ENCODE measurements at places on chromosomes 3 and 15.

DNA sequence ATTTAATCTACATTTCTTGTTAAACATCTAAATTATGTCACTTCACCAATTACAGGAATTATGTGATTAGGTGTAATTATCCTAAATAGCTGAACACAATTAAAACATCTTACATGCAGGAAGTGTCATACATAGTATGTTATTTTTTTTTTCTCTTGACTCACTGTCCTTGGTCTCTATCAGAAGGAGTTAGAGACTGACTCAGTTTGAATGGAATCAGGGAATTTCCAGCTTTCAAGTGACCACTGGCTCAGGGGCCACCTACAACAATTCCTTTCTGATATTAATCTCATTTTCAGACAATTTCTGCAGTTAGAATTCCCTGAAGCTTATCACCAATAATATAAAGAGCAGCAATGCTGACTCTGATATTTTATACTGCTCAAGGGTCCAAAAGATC lies 400.7 kb downstream of the ROBO1 start:
- no peak for DNase-seq

GRCh38 chr3:184591789-184592188 lies 30.2 kb downstream of the EPHB3 start:
- no peak for DNase-seq

DNA sequence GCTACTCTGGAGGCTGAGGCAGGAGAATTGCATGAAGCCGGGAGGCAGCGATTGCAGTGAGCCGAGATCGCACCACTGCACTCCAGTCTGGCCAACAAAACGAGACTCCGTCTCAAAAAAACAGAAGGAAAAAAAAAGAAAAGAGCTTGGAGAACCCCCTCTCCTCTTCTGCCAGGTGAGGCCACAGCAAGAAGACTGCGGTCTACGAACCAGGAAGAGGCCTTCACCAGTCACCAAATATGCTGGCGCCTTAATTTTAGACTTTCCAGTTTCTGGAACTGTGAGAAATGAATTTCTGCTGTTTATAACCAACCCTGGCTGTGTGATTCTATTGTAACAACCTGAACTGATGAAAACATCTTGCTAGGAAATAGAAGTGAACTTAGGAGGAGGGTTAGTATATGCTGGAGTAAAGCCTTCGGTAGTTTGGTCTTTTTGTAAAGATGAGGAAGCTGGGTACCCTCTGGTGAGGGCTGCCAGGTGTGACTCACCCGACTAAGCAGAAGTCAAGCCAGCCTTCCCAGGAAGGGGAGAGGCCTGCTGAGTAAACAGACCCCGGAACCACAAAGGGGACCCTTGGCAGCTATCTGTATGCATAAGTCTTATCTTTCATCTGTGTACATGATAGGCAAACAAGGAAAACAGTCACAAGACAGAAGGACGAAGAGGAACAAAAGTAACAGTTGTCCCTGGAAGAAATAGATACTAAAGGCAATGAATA lies 78.7 kb downstream of the KLF13 start:
- no peak for DNase-seq

GRCh38 chr3:69791919-69792399 lies 52.7 kb downstream of the MITF start:
- DNase-seq: no peak

- no peak for DNase-seq
Observed at GRCh38 chr3:197339841-197340520, 41.6 kb upstream of the DLG1 start.

DNA sequence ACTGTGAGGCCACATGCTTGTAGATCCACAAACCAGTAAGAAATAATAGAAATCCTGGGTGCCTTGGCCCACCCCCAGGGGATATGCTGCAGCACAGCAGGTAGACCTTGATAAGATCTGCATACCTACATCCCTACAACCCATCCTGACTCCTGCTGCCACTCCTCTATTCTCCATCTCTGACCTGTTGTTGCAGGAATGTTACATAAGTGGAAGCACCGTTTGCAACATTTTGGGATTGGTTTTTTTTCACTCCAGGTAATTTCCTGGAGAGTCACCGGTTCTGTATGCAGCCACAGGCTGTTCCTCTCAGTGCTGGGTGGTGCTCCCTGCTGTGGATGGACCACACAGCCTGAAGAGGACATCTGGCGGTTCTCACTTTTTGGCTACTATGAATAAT lies 16.1 kb upstream of the CSPG5 start:
- DNase-seq: no peak

DNA sequence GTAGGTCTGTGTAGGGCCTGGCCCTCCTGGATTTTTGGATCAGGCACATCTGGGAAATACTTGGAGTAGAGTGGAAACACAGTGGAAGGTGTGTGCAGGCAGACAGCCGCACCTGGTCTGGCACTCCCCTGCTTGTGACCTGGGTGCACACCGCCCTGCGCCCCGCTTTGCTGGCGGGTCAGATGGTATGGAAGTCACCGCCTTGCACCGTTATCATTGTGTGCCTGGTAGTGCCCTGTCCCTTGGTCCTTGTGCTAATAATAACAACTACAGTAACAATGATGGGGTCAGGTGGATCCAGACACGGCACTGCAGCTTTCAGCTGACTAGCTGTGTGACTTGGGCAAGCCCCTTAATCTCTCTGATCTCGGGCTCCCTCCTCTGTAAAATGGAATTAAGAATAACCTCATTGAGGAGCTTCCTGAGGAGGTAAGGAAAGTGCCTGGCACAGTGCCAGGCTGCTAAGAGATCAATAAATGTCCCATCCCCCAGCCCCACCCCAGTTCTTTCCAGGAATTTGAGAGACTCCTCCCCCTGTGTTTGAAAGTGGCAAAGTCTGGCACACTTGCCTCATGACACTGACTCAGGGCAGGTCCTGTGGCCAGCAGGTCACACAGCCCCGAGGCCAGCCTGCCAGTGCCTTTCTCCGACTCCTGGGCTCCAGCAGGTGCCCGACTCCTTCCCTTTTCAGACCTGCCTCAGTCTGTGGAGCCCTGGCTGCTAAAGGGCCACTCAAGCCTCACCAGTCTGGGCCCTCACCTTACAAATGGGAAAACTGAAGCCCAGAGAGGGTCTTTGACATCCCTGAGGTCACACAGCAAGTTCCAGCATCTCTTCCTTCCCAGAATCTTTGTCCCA lies 9.8 kb downstream of the ISG20 start:
- DNase-seq: no peak

DNA sequence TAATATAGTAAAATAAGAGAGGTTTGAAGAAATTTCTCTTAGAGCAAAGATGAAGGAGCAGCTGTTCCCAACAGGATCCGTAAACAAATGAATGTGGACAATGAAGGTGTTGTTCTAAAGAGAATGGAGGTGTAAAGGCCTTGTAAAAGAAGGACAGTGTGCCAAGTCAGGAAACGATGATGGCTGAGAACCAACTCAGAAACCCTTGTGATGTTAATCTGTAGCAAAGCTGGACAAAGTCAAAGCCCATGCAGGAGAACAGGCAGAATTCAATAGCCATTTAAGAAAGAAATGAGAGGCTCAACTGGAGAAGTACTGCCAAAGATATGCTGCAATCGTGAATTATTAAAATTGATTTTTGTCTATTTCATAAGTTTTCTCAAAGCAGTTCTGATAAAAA lies 192.2 kb downstream of the MBNL1 start:
- DNase-seq: no peak

- DNase-seq: no peak
Observed at GRCh38 chr3:55487381-55488241, 505 bp upstream of the WNT5A start.

DNA sequence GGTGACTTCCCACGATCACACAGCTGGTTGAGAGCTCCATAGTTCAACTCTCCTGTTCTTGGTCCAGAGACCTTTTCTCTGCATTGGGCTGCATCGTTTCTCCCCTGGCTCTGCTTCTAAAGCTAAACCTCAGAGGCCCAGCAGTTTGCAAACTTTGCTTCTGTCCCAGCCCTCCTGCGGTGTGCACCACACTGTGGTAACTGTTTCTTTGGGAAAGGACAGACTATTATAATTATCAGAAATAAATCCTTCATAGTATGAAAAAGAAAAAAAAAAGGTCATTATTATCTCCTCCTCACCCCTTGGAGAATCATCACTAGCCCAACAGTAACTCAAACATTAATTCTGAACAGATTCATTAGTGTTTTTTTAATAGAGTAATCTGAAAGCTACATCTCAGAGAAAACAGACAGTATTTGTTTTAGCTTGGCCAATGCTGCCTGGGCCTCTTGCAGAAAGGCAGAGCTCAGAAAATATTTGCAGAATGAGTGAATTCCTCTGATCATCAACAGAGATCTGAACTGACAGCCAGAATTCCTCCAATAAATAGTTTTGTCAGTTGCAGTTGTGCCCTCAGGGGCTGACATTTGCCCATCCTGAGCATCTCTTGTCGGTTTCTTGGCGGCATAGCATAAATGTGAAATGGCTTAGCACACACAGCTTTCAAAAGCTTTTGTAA lies 52.9 kb downstream of the BFSP2 start:
- DNase-seq: no peak

- DNase-seq: no peak
Observed at GRCh38 chr3:123048480-123049237, 18.2 kb upstream of the PDIA5 start.

GRCh38 chr3:136535906-136536305 lies 216.3 kb downstream of the STAG1 start:
- no peak for DNase-seq

DNA sequence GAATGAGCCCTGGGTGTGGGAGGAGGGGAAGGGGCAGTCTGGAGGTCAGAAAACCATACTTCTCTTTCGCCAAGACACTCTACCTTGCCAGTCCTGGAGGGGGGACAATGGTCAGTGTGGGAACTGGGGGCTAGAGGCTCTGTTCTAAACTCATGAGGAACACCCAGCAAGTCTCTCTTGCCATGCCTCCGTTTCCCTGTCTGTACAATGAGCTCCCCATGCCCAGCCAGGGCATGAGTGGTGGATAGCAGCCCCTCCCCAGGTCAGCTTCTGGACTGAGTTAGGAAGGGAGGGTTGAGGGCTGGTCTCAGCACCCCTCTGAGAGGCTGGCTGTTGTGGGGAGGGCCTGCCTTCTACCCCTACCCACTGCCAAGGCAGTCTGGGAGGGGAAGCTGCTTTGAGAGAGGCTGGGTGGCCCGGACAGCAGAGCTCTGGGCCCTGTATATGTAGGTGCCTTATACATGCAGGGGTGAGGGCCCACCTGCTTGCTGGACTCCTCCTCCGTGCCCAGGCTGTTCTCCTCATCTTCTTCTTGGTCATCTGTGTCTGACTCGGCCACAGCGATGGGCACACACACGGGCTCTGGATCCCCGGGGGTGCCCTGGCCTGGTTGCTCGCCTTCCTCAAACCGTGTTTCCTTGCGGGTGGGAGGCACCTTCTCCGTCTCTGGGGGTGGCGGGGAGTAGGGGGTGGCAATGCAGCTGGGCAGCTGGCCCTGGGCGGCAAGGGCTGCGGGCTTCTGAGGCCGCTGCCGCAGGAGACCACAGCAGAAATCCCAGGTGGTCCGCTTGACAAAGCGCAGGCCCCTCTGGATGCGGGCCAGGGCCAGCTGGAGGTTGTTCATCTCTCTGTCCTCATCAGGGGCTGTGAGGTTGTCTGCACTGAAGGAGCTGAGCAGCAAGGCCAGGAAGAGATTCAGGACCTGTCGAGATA lies 68.8 kb downstream of the SCN5A start:
- no peak for DNase-seq

DNA sequence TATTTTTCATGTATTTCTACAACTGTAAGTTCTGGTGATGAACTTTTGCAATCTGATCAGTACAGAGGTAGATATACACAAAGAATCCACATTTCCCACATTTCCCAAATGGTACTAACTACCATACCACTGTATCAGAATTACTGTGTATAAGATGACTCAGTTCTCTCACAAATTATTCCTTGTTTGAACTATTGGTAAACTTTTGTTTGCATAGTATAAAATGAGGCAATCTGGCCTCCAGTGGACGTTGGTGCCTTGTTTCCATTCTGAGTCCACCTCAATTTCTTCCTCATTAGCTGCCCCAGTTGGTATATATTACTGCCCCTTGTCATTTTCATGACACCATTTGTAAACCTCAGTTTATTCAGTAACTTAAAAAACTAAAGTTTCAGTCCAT lies 38.5 kb downstream of the SPTSSB start:
- no peak for DNase-seq

DNA sequence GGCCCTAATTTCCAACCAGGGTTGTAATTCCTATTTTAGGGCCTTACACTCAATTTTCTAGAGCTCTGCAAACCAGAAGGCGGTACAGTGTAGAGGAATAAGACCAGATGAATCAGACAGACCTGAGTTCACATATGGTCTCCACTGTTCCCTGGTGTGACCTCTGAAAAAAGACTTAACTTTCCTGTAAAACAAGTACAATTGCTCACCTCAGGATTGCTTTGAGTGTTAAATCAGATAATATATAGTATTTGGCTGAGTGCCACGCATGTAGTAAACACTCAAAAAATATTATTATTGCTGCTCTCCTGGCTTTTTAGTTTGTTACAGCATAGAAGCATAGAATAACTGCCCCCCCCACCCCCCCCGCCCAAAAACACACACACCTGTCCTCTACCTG lies 51.0 kb upstream of the STT3B start:
- no peak for DNase-seq

DNA sequence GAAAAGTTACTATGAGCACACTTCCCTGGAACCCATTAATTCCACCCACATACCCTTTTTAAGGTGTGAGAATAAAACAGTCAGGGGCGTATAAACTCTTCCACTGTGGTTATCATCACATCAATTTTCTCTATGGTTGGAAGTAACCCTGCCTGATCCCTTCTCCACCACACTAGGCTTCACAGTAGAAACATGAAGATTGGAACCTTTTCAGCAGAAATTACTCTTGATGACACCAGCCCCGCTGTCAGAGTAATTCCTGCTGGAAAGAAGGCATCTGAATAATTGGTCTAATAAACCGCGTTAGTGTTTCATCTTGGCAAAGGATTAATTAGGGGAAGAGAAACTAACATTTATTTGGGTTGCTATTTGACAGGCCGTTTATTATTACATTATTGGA lies 278.4 kb downstream of the MFSD1 start:
- DNase-seq: no peak

GRCh38 chr3:14587740-14588360 lies 47.7 kb upstream of the GRIP2 start:
- no peak for DNase-seq

DNA sequence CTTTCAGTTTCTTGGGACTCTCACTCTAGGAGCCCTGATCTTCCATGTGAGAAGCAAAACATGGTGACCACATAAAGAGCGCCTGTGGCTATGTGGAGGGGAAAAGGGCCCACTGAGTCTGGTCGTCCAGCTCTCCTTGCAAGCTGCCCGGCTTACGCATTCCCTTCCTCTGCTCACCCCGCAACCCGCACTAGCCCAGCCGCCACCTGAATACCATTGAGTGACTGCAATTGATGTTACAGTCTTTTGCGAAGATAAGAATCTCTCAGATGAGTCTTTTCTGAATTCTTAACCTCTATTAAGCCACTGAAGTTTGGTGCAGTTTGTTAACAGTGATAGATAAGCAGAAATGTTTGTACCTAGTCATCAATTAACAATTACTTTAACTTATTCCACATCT lies 589.0 kb upstream of the DPPA4 start:
- DNase-seq: no peak

GRCh38 chr3:125594581-125595011 lies 701 bp downstream of the OSBPL11 start:
- DNase-seq: no peak

DNA sequence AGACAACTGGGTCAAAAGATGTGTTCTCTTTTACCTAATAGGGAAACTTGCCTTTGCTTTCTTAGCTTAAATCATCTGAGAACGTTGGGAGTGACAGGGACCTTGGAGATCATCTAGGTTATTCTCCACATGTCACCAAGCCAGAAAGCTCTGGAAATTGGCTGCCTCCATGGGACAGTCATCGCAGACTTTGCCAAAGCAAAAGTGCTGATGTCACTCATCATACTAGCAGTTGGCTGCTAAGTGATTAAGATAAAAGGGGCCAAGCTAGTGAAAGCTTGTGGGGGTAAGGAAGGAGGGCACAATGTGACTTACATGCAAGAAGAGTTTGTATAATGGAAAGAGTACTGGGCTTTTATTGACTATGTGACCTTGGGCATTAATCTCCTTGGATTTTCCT lies 198.0 kb upstream of the PFN2 start:
- no peak for DNase-seq

Measured in activated gamma-delta T cell treated with anti-CD3 and anti-CD28 coated beads, Interleukin-2, amount 50 U/mL, for 16 hours (primary cell).